Thoracic aorta endothelial cell (primary cell): ENCODE measurements at places on chromosomes 1 and 21. TPM values are rescaled to one million over a fixed set of nuclear protein-coding genes. Genes with fewer than 3 reads are reported as not detected.

The PM20D1 gene
- total RNA-seq = not detected in 2 replicates

The KIF17 gene
- total RNA-seq = 0.13 and 0.86 TPM in 2 replicates

The DPYD gene
- 75.4 and 76.7 TPM in 2 replicates for total RNA-seq

The MPZ gene
- 1.2 and 1.3 TPM in 2 replicates for total RNA-seq

The RNU1-1 gene
- under 0.01 TPM in 2 replicates for total RNA-seq

The VSIG8 gene
- total RNA-seq = not detected in 2 replicates

The KRTAP15-1 gene
- total RNA-seq = not detected in 2 replicates

The CFAP126 gene
- not detected in 2 replicates for total RNA-seq

The OR14A16 gene
- not detected in 2 replicates for total RNA-seq

The KIF1B gene
- 58.6 and 60.8 TPM in 2 replicates for total RNA-seq

The UTS2 gene
- total RNA-seq = not detected in 2 replicates

The TTC39A gene
- total RNA-seq = 1.2 and 1.6 TPM in 2 replicates

The SLC16A4 gene
- 6.9 and 9.6 TPM in 2 replicates for total RNA-seq

The MCOLN2 gene
- total RNA-seq = 0.27 and 0.36 TPM in 2 replicates

The SPRR2A gene
- total RNA-seq = not detected in 2 replicates

The TPTE gene
- not detected in 2 replicates for total RNA-seq

The CRB1 gene
- total RNA-seq = 0.13 and 0.57 TPM in 2 replicates

The ACTA1 gene
- total RNA-seq = not detected in 2 replicates

The SLC1A7 gene
- total RNA-seq = not detected in 2 replicates

The OVAAL gene
- 0.13 TPM in 1 of 2 replicates, not detected in the other for total RNA-seq

The DISP3 gene
- total RNA-seq = 0.07 and 0.13 TPM in 2 replicates

The USH2A gene
- total RNA-seq = not detected in 2 replicates

The CACNA1S gene
- not detected in 2 replicates for total RNA-seq

The SPRR5 gene
- total RNA-seq = not detected in 2 replicates
